ENCODE measurements at places on chromosomes 6 and 20.

DNA sequence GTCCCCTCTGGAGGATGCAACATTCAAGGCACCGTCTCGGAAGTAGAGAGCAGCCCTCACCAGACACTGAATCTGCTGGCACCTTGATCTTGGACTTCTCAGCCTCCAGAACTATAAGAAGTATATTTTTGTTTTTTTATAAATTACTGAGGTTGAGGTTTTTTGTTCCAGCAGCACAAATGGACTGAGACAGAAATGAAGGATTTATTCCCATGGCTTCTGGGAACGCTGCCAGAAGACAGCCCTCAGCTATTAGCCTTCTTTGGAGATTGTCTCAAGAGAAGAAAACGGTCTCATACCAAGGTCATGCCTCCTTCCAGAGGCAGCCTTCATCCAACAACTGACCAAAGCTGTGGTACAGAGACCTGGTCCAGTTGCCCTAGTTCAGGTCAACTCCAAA is 85.4 kb downstream of the CHMP4B start:
- DNase-seq, result no peak

GRCh38 chr20:35326021-35326739 is 34.0 kb upstream of the FAM83C start:
- no peak for DNase-seq

DNA sequence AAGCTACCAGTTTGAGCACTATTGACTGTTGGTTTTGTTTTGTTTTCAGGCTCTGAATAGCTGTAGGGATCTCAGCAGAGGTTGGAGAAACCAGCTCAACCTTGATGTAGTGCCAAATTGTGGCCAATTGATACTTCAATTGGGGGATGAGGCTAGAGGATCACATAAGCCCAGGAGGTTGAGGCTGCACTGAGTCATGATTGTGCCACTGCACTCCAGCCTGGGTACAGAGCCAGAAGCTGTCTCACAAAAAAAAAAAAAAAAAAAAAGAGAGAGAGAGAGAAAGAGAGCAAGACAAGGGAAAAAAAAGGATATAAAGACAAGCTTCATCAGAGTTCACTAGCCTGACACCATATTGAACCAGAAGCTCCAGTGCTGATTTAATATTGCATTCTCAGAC is 702.1 kb downstream of the FRK start:
- no peak for DNase-seq

- no peak for DNase-seq
Measured at GRCh38 chr20:5395932-5396727, 79.4 kb upstream of the PROKR2 start.

DNA sequence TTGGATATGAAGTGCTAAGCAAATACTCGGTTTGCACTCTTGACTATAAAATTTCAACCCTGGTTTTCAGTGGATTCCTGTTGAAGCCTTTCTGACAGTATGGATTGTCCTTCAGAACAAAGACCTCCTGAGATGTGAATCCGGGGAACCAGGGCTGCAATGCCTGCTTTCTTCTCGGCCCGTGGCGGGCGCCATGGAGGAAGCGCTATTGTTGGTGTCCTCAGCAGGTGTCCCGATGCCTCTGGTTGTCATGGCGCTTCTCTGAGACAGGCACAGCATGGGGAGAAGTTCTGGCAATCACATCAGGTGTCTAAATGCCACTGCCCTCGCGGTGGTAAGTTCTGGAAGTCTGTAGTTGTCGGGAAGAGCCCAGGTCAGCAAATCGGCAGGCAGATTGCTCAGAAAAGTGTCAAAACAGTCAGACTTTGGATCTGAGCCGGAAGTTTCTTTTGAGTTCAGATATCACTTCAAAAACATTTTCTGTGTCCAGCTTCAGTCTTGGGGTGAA is 188.5 kb downstream of the CDH4 start:
- no peak for DNase-seq

GRCh38 chr20:58652606-58653294 is 1.7 kb downstream of the STX16 start:
- DNase-seq, result no peak

Measured in CD8-positive, alpha-beta memory T cell (primary cell).